NCI-H510A (cell line): ENCODE measurements at places on chromosomes 2 and 18.
A peak's percentile ranks its signal among the peaks of the same experiment; 100 is the strongest.

DNA sequence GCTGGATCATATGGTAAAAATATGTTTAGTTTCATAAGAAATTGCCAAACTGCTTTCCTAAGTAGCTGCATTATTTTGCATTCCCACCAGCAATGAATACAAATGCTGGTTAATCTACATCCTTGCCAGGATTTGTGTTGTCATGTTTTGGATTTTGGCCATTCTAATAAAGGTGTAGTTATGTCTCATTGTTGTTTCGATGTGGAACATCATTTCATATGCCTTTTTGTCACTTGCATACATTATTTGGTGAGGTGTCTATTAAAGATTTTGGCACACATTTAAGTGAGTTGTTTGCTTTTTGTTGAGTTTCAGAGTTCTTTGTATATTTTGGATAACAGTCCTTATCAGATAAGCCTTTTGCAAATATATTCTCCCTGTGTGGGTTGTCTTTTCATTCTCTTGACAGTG, 299.2 kb upstream of the TFPI start:
- DNase-seq: no peak

DNA sequence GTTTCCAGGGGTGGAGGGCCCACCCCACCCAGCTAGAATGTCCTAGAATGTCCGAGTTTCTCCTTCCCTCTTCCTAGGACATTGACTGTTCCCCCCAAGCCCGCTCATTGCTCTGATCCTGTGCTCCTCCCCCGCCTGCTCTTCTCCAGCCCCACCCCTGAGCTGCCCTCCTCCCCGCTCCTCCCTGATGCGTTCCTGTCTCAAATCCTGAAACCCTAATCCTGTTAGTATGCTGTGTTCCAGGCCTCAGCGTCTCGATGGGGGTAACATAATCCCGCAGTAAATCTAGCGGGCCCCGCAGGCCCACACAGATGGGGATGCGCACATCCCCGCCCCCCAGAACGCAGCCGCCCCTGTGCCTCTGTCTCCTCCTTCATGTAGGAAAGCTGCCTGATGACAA, 51.3 kb downstream of the NRP2 start:
- DNase-seq: no peak

- no peak for DNase-seq
Measured at GRCh38 chr2:166384774-166385173, 9.0 kb upstream of the SCN9A start.

- no peak for DNase-seq
Measured at GRCh38 chr18:42155024-42155423, 200.0 kb downstream of the PIK3C3 start.

GRCh38 chr18:4658804-4659203, 203.7 kb upstream of the DLGAP1 start:
- DNase-seq: no peak

DNA sequence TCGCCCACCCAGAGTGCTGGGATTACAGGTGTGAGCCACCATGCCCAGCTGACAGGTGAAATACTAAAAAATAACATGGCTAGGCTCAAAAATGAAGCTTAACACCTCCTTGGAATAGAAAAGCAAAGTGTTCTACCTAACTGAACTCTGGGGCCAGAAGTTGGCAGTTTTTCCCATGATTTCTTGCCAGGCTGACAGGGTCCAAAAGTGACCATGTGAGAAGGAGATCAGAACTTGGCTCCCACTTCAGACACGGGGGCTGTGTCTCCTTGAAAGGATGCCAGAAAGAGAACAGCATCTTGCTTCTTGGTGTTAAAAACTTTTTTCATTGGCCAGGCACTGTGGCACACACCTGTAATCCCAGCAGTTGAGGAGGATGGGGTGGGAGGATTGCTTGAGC, 47.0 kb downstream of the BMPR2 start:
- no peak for DNase-seq

DNA sequence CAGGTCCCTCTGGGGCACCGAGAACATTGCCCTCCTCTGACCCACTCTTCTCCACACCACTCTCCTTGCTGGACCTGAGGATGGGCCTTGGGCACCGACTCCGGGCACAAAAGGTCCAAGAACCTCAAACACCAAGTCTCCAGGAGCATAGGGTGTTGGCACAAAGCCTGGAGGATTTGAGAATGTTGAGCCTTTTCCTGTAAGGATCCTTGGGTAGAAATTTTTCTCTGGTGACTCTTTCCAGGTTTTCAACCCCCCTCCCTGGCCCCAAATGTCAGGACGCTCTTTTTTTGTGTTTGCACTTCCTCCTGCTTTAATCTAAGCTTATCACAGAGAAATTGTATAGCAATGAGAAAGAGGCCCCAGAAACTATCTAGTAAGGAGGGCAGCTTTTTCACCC, 9.2 kb downstream of the SPR start:
- DNase-seq: no peak

DNA sequence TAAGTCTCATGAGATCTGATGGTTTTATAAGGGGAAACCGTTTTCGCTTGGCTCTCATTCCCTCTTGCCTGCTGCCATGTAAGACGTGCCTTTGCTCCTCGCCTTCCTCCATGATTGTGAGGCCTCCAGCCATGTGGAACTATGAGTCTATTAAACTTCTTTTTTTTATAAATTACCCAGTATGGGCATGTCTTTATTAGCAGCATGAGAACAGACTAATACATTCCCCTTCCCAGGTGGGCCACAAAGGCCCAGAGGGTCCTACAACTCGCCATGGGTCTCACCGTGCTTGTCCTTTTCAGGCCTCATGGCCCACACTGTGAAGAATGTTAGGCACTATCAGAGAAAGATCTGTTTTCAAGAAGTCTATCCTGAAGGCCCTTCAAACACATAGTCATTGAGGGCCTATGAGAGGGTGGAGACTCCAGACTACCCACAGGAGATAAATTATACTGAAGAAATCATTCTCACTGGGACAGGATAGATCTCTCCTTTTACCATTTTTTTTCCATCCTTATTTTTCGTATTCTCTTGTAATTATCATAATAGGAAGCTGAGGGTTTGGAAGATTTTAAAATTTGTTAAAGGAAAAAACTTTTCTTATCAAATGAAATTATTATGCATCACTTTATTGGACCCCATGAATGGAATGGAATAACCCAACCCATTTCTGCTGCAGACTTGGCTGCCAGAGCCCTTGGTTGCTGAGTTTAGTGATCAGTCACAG, 91.0 kb upstream of the MSH2 start:
- DNase-seq: no peak

DNA sequence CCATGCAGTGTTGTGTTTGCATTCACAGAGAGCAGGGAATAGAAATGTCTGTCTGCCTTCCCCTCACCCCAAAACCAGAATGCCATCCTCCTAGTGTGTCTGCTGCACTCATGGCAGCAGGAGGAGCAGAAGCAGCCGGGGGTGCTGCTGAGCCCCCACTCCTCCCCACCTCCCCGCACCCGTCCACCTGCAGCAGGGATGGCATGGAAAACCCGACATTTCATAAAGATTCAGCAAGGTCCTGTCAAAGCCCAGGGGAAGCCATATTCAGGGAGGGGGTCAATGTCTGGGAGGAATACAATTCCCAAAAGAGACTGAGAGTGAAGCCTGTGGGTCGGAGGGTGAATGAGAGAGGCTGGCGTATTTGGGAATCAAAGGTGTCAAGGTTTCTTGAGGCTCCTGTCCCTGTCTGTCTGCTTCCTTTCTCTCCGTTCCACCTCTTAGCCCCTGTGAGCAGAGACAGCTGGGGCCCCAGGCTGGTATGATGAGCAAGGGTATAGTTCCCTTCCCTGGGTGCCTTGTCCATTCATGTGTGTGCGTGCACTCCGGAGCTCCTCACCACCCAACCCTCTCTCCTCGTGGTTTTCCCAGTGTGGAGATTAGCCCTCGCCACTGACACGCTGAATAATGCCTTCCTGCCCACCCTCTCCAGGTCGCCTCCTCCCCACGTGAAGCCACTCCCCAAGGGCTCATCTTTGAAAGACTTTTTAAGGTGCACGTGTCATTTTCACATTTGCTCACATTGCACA, 133.5 kb upstream of the ZNF236 start:
- DNase-seq: no peak

GRCh38 chr2:50125246-50125645, 906.7 kb downstream of the NRXN1 start:
- DNase-seq: no peak

- DNase-seq: peak; percentile 95
Measured at GRCh38 chr2:37083873-37084794, at the start of the genes GPATCH11 and HEATR5B. GPATCH11 (plus strand) TSS chr2:37084518; CDS start chr2:37088382, 3,864 bp downstream. HEATR5B (minus strand) TSS chr2:37084372; CDS start chr2:37083414, 958 bp downstream.

- no peak for DNase-seq
Measured at GRCh38 chr2:239856620-239857285, 168.4 kb downstream of the NDUFA10 start.

GRCh38 chr2:121906170-121906569, 150.7 kb downstream of the TSN start:
- DNase-seq: no peak

- DNase-seq: no peak
Measured at GRCh38 chr2:54855434-54855833, 132.0 kb downstream of the EML6 start.

GRCh38 chr2:23381485-23381884, 3.5 kb upstream of the KLHL29 start:
- DNase-seq: no peak

- DNase-seq: no peak
Measured at GRCh38 chr2:73886357-73886756, 6.5 kb upstream of the ACTG2 start.

DNA sequence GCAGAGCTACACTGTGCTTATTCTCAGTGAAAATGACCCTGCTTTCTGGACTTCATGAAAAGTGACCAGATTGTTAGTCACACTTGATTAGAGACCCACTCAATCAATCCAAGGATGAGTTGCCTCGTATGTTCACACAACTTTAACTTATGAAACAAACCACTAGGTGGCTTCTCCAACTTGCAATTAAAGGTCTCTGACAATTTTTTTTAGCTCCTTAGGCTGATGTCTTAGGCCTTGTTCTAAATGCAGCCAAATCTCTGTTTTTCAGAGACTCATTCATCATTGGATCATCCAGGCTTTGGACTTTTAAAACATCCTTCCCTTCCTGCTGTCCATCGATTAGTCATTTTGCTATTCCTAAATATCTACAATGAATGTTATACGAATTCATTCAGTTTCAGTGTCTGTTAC, 63.4 kb downstream of the MREG start:
- no peak for DNase-seq

DNA sequence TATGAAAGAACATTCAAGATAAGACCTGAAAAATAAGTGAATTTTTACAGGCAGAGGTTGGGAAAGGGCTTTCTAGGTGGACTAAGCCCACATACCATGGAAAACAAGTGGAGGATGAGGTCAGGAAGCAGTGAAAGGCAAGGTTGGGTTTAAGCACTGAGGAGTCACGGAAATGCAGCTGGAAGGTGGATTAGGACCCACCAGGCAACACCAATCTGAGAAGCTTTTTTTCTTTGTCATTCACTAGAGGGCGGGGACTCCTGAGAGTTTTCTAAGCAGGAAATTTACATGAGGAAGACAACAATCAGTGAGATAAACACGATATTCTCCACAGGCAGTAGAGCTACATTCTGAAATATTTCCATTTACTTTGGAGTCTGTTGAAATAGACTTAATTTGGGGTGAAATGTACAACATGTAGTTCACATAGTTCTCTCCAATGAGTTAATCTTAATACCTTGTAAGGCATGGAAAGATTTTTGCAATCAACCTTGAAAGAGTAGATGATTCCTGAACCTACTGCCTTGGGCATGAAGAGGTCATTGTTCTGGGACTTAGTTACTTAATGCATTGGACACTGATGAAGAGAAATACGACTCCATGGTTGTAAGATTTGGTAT, 40.7 kb downstream of the VIT start:
- DNase-seq: no peak

GRCh38 chr2:176083796-176084261, at the start of gene EVX2:
EVX2 (minus strand) TSS chr2:176083962; CDS start chr2:176083776, 186 bp downstream.
- no peak for DNase-seq

- DNase-seq: no peak
Measured at GRCh38 chr2:96689431-96689991, 46.9 kb downstream of the FER1L5 start.

DNA sequence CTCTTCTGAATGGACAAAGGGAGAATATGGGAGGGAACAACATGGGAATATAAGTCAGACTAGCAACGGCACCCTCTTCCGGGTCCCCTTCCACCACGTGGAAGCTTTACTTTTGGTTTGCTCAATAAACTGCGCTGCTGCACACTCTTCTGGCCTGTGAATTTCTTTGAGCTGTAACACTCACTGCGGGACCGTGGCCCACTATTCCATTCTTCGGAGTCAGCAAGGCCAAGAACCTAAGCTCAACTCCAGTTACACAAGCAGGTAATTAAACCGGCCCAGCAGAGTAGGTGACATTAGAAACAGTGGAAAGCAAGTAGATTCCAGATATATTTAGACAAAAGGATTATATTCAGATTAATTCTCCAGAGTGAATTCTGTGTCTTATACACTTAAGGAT, 697.4 kb upstream of the NXPH2 start:
- DNase-seq: no peak

DNA sequence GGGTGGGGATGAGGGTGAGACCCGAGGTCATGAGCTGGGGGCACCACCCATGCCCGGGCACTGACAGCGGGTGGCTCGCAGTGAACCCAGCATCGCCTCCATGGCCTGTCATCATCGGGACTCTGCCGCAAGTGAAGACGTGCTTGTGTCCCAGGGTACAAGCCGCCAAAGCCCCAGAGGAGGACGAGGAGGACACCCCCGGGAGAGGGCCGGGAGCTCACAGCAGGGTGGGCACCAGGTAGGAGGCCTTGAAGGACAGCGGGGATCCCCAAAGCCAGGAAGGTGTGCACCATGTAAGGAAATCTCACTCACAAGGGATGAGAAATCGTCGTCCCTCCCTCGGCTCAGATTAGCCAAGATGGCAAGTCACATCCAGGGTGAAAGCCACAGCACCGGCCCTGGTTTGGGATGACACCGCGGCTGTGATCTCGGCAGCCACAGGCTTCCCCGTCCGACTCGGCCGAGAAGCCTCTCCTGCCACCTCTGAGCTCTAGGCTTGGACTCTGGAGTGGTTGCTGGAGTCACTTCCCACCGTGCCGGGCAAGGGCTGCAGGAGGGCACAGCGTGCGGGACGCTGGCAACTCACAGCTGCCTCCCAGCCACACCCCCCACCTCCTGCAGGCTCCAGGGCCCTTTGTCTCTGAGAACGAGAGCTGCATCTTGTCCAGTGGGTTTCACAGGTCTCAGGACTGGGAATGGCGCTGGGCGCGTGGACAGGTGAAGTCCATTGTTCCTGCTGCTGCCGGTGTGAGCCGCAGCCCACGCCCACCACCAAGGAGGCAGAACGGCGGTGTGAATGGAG, 81.6 kb upstream of the CTDP1 start:
- DNase-seq: no peak

DNA sequence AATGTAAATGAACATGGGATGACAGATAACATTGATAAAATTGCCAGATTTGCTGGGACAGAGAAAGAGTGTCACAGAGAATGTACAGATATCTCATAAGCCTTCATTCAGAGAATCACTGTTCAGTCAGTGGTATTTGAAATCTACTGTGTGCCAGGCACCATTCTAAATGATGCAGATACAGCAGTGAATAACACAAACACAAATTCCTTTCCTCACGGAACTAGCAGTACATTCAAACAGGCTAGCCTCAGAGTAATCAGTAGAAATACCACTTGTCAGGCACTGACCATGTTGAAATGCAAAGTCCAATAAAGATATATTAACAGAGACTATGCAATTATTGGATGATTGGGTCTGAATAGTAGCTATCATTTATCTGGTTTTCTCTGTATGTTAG, 211.0 kb downstream of the RDH14 start:
- DNase-seq: no peak

GRCh38 chr18:55128437-55128836, 169.2 kb upstream of the CCDC68 start:
- no peak for DNase-seq
